Activated T-cell treated with anti-CD3 and anti-CD28 coated beads, Interleukin-2, amount 50 U/mL, for 72 hours (primary cell): ENCODE measurements at places on chromosomes 11 and 22. TPM values are rescaled to one million over a fixed set of nuclear protein-coding genes. Genes with fewer than 3 reads are reported as not detected.

The OR52A5 gene
- total RNA-seq, result not detected

The TEX12 gene
- total RNA-seq, result not detected

The KRTAP5-4 gene
- not detected for total RNA-seq

The SLN gene
- not detected for total RNA-seq

The CCDC34 gene
- total RNA-seq, result 20.2 TPM

The THY1 gene
- 1.3 TPM for total RNA-seq

The MYBPC3 gene
- total RNA-seq, result not detected

The RAG1 gene
- 0.50 TPM for total RNA-seq

The SEC14L6 gene
- total RNA-seq, result not detected

The IFT27 gene
- 26.3 TPM for total RNA-seq

The USP2 gene
- total RNA-seq, result 0.91 TPM

The MFRP gene
- total RNA-seq, result not detected
